Stimulated activated CD4-positive, alpha-beta T cell treated with anti-CD3 and anti-CD28 coated beads, Interleukin-4, amount 100 ng/mL, for 1 hour (primary cell): ENCODE measurements at places on chromosomes 11 and 22.

GRCh38 chr11:110860461-110860860, 148.2 kb upstream of the ARHGAP20 start:
- DNase-seq, result no peak

GRCh38 chr11:66159324-66159984, 89.4 kb downstream of the PACS1 start:
- no peak for DNase-seq

DNA sequence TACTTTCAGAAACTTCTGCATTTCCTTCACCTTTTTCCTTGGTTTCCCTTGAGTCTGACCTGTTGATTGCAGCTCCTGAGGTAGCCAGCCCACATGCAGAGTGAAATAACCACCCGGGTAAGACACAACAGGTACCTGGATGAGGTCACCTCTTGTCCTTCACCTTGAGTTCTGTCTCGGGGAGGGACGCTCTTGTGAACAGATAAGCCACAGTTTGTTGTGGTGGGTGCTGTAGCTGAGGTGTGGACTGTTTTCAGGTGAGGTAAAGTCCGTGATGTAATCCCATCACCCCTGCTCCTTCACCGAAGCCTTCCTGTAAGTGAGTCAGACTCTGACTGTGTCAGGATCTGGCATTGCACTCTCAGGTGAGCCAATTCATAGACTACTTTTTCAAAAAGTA, 183.1 kb downstream of the NAV2 start:
- no peak for DNase-seq

DNA sequence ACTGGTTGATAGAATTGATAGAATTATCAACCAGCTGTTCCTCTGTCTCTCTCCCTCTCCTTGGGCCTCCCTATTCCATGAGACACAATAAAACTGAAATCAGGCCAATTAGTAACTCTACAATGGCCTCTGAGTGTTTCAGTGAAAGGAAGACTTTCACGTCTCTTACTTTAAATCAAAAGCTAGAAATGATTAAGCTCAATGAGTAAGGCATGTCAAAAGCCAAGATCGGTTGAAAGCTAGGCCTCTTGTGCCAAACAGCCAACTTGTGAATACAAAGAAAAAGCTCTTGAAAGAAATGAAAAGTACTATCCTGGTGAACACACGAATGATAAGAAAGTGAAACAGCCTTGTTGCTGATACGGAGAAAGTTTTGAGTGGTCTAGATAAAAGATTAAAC, 16.6 kb downstream of the PIH1D2 start:
- DNase-seq, result no peak

DNA sequence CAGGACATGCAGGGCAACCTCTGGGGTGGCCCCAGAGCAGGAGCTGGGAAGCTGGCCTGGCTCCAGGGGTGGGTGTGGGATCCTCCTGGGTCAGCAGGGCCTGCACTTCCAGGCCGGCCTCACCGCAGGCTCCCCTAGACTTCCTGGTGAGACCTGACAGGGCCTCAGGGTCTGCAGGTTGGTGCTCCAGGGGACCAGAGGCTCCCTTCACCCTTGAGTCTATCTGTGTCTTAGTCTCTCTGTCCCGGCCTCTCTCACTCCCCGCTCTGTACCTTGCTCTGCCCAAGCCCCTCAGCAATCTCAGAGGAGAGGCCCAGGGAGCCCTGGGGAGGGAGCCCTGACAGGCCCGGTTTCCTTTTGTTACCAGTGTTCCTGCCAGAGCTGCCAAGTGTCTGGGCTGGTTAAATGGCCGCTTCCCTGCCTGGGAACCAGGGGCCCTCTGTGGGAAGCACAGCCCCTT, 13.9 kb downstream of the CD82 start:
- DNase-seq, result no peak

DNA sequence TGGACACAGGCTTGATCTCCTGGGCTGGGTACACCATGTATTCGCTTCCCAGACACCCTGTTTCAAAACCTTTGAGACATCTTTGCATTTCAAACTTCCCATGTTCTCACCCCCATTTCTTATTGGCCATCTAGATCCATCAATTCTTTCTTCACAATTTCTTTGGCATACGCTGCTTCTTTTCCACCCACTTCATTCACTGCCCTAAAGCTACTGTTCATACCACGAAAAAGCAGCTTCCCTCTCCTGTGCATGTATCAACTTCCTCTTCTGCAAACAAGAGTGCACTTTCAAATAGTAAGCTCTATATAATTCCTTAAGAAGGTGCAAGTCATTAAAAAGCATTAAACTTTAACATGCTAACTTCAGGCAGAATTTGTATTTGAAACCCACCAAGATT, 21.4 kb downstream of the UVRAG start:
- DNase-seq, result no peak

DNA sequence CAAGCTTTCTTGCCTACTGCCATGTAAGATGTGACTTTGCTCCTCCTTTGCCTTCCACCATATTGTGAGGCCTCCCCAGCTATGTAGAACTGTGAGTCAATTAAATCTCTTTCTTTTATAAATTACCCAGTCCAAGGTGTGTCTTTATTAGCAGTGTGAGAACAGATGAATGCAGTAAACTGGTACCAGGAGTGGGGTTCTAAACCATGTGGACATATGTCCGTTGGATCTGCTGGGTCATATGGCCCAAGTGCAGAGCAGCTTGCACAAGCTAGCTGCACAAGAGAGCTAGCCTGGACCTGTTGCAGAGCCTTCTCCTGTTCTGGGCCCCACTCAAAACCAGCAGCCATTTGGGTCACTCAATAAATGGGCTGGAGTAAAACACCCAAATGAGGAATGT, 177.1 kb downstream of the HIPK3 start:
- DNase-seq, result no peak

GRCh38 chr22:48842976-48843375, 984.7 kb downstream of the BRD1 start:
- no peak for DNase-seq
